Caudate nucleus (tissue), 63 donors: ENCODE measurements at places on chromosomes 4 and X.

- no peak for DNase-seq
Observed at GRCh38 chr4:76309939-76310550, 3.5 kb downstream of the STBD1 start.

DNA sequence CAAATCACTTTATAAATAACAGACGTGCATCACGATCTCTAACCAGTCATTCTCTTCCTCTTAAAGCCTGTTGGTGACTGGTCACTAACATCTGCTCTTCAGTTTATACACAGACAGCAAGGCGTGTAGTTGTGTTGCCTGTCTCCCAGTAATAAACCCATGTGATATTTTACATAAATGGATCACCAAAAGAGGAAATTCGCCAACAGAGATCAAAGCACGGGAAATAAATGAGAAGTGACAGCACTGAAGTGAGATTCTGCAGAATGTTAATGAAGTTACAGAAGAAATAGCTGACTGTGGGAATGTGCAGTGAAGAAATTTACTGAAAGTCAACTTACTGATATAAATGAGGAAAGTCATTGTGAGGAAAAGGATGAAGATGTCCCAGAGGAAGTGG is 47.0 kb downstream of the AFF1 start:
- no peak for DNase-seq

- no peak for DNase-seq
Observed at GRCh38 chr4:139754938-139755337, 89.3 kb downstream of the MGST2 start.

- no peak for DNase-seq
Observed at GRCh38 chr4:86977621-86978184, 42.9 kb downstream of the AFF1 start.

DNA sequence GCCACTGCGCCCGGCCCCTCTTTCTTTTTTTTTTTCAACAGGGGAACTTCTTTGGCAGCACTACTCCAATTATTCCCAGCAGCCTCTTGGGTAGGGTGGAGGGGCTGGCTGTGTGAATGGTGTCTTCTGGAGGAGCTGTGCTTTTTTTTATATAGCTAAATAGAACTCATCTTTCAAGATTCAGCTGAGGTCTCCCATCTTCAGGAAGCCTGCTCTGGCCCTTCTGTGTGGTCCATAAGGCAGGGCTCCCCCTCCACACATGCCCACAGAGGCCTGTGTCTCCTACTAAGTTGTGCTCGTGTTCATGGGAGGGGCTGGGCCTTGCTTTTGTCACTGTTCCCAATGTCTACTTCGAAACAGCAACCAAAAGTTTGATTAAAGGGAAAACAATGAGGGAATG is 116.8 kb downstream of the AFAP1 start:
- no peak for DNase-seq

- no peak for DNase-seq
Observed at GRCh38 chr4:165079476-165079875, 25.8 kb downstream of the TRIM75 start.

GRCh38 chrX:46584736-46585135 is 11.2 kb downstream of the CHST7 start:
- DNase-seq, result no peak

DNA sequence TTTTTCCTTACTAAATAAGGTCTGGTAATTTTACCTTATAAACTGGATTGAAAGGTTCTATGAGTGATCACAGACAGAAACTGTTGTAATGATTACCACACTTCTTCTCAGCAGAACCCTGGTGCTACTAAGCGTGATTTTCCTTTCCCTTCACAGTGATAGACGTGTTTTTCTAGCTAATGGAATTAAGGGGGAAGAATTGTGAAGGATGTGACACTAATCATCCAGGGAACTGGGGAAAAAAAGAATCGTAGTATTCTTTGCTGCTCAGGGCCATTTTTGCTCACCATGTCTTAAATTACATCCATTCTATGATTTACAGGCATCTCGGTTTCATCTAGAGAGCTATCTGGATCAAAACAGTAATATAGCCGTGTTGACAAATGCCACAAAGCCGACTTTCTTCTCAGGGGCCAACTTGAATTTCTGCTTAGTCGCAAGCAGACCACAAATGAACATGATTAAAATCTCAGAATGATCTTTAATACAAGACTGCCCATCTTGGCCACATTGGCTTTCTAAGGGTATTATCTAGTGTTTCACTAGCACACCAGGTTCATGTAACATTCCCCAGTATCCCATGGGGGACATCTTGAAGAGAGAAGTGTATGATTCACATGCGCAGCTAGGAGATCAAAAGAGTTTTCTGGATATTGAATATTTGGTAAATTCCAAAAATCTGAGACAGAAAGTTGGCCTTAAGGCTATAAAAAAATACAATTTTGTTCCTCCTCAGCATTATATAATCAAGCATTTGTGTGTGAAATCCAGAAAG is 154.0 kb downstream of the UGT8 start:
- DNase-seq, result no peak

DNA sequence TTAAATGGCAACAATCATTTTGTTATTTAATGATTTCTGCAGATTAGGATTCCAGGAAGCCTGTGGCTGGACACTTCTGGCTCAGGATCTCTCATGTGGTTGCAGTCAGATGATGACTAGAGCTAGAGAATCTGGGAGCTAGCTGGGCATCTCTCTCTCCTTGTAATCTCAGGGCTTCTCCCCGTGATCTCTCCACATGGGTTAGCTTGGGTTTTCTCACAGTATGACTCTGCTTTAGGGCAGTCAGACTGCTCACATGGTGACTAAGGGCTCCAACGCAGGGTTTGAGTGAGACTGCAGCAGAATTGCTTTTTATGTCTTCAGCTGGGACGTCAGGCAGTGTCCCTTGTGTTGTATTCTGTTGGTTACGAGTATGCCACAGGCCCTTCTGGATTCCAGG is 361.4 kb downstream of the CBLL2 start:
- no peak for DNase-seq

DNA sequence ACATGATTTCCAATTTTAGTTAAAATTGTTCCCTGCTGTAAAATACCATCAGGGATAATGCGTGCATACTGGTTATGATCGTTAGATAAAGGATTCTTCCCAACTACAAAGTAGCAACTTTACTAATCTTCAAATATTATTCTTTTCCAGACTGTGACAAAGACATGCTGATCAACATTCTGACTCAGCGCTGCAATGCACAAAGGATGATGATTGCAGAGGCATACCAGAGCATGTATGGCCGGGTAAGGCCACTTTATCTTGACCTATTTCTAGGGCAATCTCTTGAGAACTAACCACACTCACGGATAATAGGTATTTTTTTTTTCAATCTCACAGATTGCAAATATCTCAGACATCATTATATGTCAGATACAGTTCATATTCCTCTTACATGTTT is 47.0 kb downstream of the ANXA10 start:
- DNase-seq, result no peak

- DNase-seq, result no peak
Observed at GRCh38 chrX:147173594-147173993, 359.1 kb upstream of the CXorf51A start.

DNA sequence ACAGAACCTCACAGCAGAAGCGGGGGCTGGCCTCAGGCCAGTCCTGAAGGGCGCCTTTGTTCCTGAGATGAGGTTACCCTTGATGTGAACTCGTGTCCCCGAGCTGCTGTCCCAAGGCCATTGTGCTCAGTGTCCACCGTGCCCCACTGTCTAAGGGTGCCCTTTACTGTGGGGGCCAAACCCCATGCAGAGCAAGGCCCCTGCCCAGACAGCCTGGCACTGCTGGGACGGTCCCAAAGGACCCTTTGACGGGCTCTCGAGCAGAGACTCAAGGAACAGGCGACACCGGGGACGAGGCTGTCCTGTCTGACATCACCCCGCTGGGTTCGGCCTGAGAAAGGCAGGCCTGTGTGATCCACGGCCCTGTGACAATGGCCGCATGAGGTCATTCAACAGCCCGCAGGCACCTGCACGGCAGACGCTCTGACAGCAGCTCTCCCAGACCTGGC is 100.6 kb downstream of the ABLIM2 start:
- DNase-seq, result no peak

DNA sequence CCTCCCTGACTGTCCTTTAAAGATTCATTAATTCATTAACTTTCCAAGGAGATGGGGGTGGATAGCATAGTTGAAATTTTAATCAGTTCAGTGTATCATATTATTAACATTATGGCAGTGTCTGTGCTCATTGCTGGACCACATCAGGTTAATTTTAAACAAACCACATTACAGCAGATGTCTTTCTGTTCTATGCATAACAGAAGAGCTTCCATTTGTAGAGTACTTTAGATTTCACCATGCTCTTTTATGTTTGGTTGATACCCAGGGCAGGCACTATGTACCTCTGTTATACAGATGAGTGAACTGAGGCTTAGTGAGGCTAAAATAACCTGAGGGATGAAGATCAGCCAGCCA is 41.1 kb downstream of the AFF2 start:
- DNase-seq, result no peak

- DNase-seq, result no peak
Observed at GRCh38 chr4:86376850-86377249, 17.0 kb upstream of the MAPK10 start.

DNA sequence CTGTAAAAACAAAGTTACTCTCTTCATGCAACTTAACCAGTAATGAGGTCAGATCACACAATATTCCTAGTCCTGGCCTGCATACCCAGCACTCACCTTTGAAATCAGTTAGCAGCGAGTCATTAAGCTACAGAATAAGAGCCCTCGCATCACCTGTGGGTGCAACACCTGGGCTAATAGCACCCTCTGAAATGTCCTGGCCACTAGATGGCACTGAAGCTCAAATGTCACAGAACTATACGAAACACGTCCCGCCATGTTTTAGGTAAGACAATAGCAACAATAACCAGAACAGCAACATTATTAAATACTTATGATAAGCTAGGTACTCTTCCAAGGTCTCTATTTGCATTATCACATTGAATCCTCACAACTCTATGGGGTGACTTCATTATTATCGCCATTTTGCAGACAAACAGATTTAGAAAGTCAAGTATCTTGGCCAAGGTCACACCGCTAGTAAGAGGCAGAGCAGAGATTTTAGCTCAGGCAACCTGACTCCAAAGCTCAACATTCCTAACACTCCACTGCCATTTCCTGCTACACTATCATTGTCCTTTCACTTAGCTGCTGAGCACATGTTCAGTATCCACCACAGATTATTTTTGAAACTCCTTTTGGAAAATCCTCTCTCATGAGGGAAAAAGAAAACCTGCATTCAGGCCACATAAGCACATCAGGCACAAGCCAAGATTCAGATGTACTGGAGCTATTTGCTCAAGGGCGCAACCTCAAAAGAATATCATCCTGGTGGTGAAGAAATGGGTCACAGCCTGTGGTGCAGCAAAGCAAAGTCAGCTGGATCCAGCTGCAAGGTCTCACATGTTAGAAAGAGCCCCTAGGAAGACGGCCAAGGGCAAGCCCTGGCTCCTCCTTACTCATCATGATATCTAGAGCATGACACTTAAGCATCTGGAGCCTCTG is 59.5 kb upstream of the KDR start:
- DNase-seq, result no peak

DNA sequence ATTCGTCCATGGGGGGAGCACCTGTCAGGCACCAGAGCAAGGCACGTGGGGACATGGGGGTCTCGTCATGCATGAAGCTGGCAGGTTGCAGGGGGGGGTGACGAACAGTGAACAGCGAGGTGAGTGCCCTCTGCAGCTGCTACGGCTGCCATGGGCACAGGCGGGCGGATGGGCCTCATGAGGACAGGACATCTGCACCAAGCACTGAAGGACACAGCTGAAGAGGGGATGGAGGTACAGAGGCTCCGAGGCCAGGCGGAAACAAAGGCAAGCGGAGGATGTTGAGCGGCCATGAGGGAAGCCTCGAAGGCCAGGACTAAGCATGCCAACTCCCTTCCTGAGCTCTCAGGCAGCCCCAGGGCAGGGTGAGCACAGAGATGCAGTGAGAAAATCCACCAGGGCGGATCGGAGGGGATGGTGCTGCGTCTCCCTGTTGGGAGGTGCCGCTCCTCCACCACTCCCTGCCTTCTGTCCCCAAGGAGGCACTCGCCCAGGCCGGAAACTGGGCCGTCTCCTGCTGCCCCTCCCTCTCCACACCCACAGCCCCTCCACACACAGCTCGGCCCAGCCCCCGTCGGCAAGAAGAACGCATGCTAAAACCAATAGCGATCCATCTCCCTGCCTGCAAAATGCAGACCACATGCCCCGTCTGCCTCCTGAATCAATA is 24.6 kb downstream of the ABLIM2 start:
- DNase-seq, result no peak

- DNase-seq, result no peak
Observed at GRCh38 chrX:118370921-118371624, 25.2 kb downstream of the WDR44 start.

- no peak for DNase-seq
Observed at GRCh38 chrX:121858867-121859647, 811.6 kb downstream of the GLUD2 start.

GRCh38 chrX:78330540-78330939 is 3.1 kb upstream of the CYSLTR1 start:
- no peak for DNase-seq

- no peak for DNase-seq
Observed at GRCh38 chr4:141074098-141074878, 59.0 kb downstream of the RNF150 start.

- no peak for DNase-seq
Observed at GRCh38 chr4:173490817-173491528, 39.1 kb downstream of the HAND2 start.

DNA sequence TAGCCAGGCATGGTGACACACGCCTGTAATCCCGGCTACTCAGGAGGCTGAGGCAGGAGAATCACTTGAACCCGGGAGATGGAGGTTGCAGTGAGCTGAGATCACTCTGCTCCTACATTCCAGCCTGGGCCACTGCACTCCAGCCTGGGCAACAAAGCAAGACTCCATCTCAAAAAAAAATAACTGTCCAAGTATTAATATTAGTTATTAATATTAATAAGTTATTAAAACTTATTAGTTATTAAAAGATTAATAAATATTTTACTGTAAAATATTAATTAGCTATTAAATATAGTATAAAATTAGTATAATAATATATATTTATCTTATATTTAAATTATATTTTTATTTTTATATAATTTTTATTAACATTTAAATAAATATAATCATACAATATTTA is 19.5 kb upstream of the NDST3 start:
- DNase-seq, result no peak

DNA sequence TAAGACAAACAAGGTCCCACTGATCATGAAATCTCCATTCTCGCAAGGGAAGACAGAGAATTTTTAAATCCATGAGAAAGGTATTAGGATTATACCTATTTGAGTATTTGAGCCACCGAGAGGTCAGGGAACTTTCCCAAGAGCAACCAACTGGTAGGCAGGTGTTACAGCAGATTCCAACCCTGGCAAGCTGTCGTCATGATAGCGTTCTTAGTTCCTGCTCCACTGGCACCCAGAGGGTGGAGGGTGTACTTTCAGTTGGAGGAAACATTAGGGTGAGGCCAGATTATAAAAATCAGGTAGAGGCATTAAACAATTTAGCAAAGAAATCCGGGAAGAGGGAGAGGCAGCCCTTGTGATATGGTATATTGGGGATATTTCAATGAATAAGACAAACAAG is 23.3 kb downstream of the COQ2 start:
- DNase-seq, result no peak

GRCh38 chrX:66022632-66023384 is 17.1 kb downstream of the VSIG4 start:
- no peak for DNase-seq
